ENCODE measurements at places on chromosomes 7 and 10.

DNA sequence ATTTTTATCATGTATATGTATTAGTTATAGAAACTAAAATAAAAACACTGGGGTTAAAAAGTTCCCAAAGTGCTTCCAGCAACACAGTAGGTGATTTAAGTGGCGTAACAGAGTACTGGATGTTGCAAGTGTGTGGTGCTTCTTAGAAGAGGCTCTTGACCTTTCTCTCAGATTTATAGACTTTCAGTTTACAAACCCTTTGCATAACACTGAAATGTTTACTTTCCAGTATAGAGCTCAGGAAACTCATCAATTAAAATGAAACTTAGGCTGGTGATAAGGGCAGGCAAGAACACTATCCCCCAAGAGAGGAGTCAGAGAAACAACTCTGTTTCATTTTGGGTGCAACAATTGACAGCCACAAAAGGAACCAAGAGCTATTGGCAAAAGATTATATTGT, 27.5 kb upstream of the SMC3 start:
- no peak for DNase-seq

GRCh38 chr10:102613785-102614184, 30.5 kb upstream of the TRIM8 start:
- no peak for DNase-seq

GRCh38 chr10:117239721-117240620, 943 bp upstream of the SLC18A2 start:
- no peak for DNase-seq

DNA sequence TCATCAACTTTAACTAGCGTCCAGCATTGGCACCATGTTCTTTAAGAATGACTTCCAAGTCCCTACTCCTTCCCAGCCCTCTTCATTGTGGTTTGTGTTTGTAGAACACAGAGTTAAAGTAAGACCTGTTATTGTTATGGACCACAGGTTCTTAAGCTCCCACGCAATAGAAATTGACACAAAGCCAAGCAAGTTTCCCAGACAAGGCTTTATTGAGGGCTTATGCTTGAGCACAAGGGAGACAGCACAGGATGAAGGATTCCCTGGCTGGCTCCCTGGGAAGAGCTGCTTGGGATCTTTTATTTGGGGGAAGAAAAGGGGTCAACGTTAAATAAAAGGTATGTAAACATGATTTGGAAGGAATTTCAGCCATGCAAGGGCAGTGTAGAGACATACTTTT, 44.3 kb upstream of the PRKCQ start:
- no peak for DNase-seq

- no peak for DNase-seq
Observed at GRCh38 chr10:30697806-30698205, 68.3 kb upstream of the LYZL2 start.

GRCh38 chr10:43137717-43138020, 576 bp upstream of the CSGALNACT2 start:
- peak; percentile 8 for DNase-seq

- DNase-seq: no peak
Observed at GRCh38 chr7:28748346-28748745, 209.8 kb downstream of the TRIL start.

- DNase-seq: no peak
Observed at GRCh38 chr7:71286924-71287323, 155.0 kb downstream of the GALNT17 start.

GRCh38 chr10:78960316-78960800, 108.4 kb upstream of the ZMIZ1 start:
- no peak for DNase-seq

- no peak for DNase-seq
Observed at GRCh38 chr10:99917963-99918825, 91.6 kb downstream of the DNMBP start.

- no peak for DNase-seq
Observed at GRCh38 chr7:150381785-150382122, 2.6 kb downstream of the ZNF775 start.

- DNase-seq: no peak
Observed at GRCh38 chr10:4212111-4212630, 427.2 kb upstream of the KLF6 start.

- no peak for DNase-seq
Observed at GRCh38 chr10:7547829-7548228, 118.9 kb downstream of the ITIH5 start.

GRCh38 chr10:33370434-33370930, 36.0 kb upstream of the NRP1 start:
- no peak for DNase-seq

GRCh38 chr10:33807531-33808359, 473.3 kb upstream of the NRP1 start:
- no peak for DNase-seq

DNA sequence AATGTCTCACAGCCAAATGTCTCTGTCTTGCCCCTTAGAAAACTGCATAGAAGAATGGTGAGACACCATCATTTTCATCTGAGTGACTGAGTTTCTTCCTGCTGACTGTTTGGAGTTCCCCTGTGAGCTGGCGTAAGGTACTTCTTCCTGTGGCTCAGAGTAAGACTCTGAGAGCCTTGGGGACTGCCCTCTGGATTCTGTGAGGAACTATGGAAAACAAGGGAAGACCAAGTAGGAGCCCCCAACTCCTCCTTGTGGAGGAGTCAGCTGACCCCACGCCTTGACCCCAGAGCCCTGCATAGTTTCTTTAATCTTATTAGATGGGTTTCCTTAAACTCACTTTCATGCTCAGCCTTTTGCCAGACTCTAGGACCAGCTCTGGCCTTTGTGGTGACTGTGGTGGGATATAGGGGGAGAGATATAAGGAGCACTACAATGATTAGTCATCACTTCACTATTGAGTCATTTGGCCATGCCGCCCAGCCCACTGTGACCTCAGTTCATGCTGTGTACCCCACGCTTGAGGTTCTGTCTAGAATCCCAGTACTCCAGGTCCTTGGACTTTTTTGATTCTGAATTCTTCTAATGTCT, 51.8 kb upstream of the FAM133B start:
- DNase-seq: no peak

GRCh38 chr7:66859794-66860645, 61.0 kb upstream of the TMEM248 start:
- no peak for DNase-seq

- no peak for DNase-seq
Observed at GRCh38 chr7:134443396-134444070, 15.4 kb downstream of the AKR1B1 start.

GRCh38 chr10:14648946-14649345, 125.8 kb downstream of the FAM107B start:
- no peak for DNase-seq

- no peak for DNase-seq
Observed at GRCh38 chr10:35340975-35341374, 4.7 kb downstream of the CCNY start.

- peak; percentile 35 for DNase-seq
Observed at GRCh38 chr10:95246582-95247051, 44.2 kb downstream of the PDLIM1 start.

DNA sequence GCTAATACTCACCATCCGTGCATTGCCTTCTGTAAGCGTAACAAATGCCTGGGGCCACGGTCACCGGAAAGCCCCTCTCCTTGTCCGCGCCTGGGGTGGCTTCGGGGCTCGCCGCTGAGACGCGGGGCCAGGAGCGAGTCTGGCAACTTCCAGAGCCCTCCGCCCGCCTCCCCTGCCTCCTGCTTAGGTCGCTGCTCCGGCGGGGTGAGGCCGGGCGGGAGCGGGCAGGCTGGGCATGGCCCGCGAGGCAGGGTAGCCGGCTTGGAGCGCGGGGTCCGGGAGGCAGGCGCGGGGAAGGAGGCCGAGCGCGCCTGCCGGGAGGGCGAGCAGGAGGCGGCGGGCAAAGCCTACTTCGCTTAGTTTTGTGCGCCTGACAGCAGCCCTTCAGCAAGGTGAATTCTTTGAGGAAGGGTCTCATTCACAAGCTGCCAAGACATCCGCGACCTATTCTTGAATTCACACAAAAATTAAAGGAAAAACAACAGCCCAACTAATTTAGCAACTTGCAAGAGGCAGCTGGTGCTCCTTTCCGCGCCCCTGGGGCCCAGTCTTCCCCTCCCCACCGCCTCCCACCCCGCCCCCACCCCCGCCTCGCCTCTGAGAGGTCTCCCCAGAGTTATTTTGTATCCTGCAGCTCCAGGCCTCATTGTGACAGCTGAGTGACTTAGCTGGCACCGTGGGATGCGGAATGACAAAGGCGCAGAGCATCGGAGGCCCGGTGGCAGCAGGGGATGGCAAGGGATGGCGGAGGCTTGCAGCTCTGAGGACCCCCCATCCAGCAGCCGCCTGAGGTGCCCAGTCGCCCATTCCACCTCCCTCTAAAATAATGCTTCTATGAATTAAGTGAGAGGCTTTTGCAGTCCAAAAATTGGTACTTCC, 12.8 kb upstream of the KAT6B start:
- no peak for DNase-seq

DNA sequence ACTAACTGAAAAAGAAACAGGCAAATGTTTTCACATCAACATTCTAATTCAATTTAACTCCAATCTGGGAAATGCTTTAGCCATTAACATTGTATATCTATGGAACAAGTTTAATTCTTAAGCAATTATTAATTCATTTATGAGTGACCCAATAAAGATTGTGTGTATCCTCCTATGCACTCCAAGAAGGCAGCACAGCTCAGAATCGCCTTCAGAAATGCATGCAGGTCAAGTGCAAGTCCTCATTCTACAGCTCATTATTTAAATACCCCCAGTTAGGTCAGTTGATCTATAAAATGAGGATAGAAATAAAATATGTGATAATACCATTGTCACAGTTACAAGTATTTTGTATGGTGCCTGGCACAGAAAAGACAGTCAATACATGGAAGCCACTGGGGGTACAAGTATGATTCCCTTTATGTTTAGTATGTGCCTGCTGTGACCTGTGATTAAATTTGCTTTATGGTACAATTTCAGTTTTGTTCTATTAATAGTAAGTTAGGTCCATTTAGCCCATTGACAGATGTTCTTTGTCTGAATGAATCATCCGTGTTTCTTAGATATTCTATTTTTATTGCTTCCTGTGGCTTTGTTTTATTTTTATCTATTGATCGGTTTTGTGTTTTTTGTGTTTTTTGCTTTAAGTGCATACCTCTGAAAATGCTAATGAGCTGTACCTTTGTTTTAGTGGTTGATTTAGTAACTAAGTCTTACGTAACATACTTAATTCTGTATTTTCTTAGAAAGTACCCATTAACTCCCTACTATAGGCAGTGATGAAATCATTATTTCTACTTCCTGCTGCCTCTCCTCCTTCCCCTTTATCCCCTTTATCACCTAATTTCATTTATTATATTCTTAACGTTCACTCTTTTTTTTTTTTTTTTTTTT, 42.8 kb downstream of the CPXM2 start:
- no peak for DNase-seq

- no peak for DNase-seq
Observed at GRCh38 chr10:8054244-8054493, 319 bp upstream of the GATA3 start.

GRCh38 chr7:120273476-120273975, 551 bp downstream of the KCND2 start:
- no peak for DNase-seq

GRCh38 chr7:774161-775109, 47.4 kb upstream of the PRKAR1B start:
- peak; percentile 41 for DNase-seq

DNA sequence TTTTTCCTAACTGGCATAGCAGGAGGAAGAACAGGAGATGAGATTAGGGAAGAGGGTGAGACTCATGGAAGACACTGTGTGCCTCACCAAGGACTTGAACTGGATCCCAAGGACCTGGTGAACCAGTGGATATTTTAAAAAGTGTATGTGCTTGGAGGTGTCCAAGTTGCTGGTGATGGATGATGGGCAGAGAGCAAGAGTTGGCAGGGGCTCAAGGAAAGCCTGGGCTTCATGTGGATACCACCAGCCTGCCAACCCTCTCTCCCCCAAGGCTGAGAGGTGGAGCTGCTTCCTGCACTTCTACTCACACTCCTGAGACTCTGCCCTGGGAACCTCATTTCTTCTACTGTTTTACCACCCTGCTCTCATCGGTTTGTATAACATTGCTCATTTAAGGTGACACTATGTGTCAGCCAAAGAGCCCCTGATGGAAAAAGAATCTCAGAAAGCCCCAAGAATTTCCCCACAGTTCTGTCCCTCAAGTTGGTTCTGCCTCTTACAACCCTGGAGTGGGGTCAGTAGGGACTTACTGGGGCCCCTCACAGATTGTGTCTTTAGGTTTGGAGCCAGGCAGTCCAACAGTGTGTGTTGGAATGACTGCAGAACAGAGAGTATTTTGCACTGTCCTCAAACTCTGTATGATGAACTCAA, 56.2 kb upstream of the PDCD4 start:
- DNase-seq: no peak

- DNase-seq: no peak
Observed at GRCh38 chr10:106348933-106349332, 815.6 kb downstream of the SORCS1 start.

DNA sequence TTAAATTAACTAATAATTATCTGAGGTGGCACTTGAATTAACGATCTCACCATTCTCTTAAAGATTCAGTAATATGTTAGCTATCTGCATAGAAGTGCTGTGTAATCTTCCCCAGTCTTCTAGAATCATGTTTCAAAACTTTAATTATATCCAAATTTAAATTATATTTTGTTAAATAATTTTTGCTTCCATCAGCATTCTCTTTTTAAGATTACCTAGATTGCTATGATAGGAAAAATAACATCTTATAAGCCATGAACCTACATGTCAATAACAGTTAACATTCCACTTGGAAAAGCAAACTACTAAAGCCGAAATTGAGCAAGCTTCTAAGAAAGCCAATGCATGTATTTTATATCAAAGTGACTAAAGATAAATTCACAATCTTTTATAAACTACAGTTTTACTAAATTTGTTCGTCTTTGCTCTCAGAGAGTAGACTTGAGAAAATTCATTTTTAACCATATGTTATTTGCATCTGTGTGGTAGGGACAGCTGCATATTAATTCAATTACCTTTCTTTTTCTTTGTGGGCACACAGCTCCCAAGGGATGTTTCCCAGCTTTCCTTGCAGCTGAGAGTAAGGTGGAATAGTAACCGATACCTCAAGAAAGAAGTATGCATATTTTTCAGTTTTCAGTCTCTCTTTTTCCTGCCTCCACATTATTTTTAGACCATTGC, 105.4 kb upstream of the ABCB5 start:
- no peak for DNase-seq

DNA sequence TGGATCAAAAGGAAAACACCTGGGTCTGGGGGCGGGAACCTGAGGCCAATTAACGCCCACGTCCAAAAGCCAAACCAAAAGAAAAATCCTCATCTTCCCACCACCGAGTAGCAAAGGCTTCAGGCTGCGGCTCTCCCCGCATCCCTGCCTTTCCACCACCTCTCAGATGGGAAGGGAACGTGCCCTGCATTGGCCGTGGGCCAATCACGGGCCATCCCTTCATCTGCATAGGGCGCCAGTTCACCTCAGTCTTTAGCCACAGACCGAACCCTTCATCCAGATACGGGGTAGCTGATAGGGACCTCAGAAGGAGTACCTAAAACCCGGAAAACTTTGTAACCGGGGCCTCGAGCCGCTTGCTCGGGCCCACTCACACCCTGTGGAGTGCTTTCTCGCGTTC, 626 bp downstream of the PRPF18 start:
- DNase-seq: no peak

- DNase-seq: no peak
Observed at GRCh38 chr10:98394851-98395440, 20.0 kb downstream of the PYROXD2 start.
